ENCODE measurements at places on chromosomes 3 and 15.

DNA sequence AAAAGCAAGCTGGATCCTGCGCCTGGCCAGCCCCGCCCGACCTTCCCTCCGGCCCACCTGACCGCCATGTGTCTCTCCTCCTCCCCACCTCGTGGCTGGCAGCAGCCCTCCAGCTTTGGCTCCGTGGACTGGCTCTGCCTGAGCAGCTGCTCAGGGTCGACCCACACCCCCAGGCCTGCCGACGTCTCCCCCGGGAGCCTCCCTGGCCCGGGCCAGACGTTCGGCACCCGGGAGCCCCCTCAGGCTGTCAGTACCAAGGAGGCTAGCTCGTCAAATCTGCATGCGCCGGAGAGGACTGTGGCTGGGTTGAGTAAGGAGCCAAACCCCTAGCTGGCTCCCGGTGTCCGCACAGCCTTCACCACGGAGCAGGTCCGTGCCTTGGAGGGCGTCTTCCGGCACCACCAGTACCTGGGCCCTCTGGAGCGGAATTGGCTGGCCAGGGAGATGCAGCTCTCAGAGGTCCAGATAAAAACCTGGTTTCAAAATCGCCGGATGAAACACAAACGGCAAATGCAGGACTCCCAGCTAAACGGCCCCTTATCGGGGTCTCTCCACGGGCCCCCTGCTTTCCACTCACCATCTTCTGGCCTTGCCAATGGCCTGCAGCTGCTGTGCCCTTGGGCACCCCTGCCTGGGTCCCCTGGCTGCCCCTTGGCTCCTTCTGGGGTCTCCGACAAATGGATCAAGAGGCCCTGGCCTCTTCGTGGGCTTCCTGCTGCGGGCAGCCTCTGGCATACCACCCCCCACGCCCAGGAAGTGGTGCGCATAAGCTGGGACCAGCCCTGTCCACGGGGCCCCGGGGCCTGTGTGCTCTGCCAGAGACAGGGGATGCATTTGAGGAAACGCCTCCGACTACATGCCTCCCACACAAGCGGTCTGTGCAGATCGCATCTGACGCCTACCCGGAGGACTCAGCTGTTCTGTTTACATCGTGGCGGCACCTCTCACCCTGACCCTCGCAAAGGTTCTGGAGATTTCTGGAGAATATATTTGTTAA lies 345.0 kb downstream of the ZNF385D start:
- no peak for DNase-seq

DNA sequence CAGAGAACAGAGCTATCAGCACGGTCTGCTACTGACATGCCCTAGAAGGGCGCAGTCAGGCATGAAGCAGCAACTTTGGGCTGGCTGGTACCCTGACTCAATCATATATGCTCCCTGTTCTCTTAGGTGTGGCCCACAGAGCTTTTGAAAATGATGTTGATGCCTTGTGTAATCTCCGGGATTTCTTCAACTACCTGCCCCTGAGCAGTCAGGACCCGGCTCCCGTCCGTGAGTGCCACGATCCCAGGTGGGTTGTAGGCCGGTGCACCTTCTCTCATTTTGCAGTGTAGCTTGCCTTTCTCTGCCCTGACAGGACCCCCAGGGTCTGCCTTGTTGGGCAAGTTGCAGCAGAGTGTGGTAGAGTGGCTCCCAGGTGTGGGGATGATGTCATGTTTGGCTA lies 47.7 kb downstream of the PCCB start:
- DNase-seq: no peak

DNA sequence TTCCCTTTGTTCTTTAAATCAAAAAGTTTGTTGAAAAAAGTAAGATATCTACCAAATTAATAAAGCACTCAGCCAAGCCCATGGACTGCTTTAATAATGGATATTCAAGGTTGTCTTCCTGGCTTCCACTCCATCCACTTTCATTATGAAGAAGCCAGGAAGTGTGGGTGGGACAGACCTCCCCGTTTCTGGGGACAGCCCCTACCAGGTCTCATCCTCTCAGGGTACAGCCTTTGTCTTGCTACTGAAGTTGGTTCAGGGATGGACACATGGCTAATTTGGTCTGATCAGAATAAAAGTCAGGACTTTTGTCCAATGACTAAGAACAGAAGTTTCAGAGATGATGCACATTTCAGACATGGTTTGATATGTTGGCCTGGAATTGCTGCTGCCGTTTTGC lies 32.6 kb downstream of the CCNB2 start:
- DNase-seq: no peak

DNA sequence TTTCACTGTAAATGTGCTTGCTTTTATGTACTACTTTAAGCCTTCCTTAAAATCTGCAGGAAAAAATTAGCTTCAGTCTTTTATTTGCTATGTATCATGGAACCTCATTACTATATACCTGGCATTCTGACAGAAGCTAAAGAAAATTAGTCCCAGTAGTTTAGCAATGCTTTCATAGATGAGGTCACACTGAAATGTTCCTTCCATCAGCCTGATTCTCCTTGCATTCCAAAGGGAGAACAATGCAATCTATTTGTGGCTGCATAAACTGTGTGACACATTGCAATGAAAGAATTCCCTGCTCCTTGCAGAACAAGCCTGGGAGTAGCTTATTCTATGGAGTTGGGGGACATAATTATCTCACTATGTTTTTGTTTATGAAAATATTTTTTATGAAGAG lies 691.5 kb upstream of the ARPP21 start:
- DNase-seq: no peak

DNA sequence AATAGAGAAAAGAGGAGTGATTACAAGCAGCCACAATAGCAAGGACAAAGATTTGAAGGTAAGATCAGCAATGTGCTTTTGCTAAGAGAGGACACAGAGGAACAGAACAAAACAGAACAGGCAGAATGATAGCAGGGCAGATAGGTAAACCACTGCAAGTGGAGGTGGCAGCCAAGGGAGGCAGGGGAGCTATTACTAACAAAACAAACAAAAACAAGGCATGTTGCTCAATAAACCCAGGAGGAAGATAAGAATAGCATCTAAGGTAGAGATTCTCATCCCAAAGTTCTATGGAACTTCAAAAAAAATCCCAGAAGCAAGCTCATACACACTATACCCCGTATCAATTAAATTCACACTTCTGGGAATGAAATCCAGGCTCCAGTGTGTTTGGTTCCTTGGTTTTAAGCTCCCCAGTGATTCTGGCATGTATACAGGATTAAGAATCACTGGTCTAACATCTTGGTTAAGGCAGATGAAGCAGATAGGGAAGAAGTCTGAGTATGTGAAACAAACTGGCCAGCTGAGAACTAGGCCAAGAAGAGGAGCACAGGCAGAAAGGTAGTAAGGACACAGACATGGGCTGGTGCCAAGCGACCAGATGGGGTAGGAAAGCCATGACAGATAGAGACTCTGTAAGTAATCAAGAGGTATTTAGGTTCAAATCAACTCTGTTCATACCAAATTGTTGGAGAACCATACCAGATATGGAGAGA lies 189.2 kb downstream of the DTWD1 start:
- DNase-seq: no peak

DNA sequence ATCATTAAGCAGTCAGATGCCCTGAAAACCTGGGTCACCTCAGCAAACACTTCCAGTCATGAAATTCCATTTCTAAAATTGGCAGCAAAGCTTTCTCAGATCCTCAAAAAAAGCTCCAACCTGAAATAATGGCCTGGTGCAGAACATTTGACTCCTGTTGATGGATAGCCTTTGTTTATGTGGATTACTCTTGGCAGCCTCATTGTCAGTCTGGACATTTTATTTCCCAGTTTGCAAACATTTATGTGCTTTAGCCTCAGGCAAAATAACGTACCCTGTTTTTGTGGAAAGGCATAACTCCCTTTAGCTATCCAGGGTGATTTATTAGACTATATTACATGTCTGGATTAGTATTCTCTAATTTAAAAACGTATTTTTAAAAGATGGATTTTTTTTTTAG lies 53.9 kb downstream of the PXYLP1 start:
- DNase-seq: no peak

DNA sequence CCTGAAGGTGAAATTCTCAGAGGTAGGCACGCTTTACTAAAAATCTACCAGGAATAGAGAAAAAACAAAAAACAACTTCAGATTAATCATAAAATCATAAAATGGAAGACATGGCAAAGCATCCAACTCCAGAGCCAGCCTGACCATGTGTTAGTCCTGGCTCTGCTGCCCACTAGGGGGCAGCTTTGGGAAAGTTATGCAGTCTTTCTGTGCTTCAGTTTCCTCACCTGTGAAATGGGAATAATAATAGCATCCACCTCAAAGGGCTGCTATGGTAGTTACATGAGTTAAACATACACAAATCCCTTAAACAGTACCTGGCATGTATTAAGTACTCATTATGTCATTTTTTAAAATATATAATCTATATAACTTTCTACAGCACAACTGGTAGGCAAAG lies 52.3 kb downstream of the WNT5A start:
- DNase-seq: no peak

DNA sequence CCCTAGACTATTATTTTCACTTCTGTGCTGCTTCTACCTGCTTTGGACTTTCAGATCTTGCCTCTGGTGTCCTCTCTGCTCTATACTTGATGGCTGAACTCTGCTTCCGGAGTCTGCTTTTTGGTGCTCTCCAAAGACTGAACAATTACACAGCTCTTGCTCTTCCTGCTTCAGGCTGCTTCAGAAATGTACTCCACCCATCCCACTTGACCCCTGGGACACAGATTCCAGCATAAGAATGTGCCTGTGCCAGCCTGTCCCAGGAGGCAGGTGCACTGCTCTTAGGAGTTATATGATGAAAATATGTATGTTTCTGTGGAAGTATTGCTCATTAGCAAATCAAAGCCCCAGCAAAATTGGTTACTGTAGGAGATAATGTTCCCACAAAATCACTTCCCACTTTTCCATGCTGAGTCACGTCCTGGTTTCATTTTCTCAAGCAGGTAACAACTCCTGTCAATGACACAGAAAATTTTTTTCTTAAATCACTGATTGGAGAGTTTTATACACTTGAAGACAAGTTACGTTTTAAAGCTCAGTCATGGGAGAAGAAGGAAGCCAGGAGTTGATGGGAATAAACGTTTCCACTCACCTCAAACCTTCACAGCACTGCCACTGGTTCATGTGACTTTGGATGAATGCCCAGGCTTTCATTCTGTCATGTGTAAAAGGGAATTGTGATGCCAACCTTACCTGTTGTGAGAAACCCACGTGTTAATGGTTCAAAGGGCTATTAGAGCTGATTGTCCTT lies 239.4 kb upstream of the ZPLD1 start:
- no peak for DNase-seq

DNA sequence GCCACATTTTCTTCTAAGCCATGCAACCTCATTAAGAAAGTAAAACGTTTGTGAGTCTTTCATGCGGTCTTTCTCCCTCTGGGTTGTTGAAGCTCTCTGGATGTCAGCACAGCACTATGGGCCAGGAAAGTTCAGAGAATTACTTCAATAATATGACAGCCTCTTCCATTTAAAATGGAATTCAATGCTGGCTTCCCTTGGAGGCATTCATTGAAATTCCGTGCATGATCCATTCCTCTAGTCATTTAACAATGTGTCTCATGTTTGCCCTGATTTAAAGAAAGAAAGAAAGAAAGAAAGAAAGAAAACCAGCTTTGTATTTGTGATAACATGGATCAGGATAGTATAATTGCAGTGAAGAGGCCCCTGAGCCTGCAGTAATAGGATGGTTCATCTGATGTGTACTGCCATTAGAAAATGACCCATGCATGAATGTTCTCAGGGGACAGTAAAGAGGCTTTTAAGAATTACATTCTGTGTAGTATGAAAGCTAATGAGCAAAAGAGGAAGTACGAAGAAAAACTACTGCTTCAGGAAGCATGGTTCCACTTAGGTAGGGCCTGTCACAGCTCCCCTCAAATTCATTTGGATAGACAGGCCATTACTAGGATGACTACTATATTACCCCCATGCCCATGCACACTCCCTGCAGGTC lies 146.0 kb downstream of the ARPP21 start:
- DNase-seq: no peak

DNA sequence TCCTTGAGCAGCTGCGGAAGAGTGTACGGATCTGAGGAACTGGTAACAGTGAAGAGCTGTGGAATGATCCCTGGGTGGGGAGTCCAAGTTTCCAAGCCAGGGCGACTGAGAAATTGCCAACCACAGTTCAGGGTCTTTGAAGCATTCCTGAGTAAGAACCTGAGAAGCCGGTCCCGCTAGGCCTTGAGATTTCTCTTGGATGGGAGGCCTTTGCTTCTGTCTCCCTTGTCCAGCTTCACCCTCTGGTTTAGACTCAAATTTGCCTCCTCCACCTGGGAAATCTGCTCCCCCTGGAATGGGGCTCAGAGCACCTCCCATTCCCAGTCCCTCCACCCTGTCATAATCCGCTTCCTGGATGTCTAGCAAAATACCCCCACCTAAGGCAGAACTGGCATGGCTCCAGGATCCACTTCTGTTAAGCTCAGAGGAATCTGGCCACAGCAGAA lies 127.7 kb upstream of the DLG1 start:
- no peak for DNase-seq

DNA sequence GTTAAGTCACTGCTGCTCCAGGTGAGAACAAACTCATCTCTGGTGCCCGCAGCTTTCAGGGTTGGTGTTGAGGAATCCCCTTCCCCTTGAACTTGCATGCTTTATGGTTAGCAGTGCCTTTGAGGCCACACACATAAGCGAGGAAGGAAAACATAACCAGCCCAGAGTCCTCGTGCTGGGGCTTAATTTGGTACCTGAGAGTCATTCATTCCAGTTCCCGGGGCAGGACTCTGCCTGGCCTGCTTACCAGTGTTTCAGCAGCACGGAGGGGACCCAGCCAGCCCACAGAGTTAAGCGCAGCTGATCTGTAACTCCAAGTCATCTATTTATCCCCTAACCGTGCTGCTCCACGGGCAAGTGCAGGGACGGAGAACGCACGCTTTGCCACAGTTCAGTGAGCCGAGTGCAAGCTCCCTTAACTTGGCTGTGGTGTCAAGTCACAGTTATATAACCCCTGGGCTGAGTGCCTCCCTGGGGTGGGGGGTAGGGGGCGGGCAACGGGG lies 302.3 kb upstream of the ICE2 start:
- no peak for DNase-seq

- DNase-seq: no peak
These were observed 533 bp downstream of the RYK start for GRCh38 chr3:134249935-134250716.

DNA sequence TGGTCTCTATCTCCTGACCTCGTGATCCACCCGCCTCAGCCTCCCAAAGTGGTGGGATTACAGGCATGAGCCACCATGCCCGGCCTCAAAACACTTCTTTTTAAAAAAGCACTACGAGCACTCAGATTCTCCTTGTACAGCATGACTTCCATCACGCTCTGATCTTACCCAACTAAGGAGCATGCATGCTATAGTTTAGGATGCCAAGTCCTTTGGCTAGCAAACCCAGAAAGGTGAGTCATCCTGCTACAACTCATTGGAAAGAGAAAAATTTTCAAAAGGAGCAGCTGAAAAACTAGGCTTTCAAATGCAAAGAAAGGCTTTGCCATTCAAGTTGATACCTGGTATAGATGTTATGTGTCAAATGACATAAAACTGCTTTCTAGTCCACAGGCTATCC lies 70.3 kb upstream of the PRICKLE2 start:
- no peak for DNase-seq

Data from stimulated activated CD4-positive, alpha-beta T cell treated with anti-CD3 and anti-CD28 coated beads, Interleukin-12 subunit alpha, Interleukin-12 subunit beta, amount 100 ng/mL, for 48 hours (primary cell).